Urinary bladder (tissue), 4 donors: ENCODE measurements at places on chromosomes 1 and 21. TPM values are rescaled to one million over a fixed set of nuclear protein-coding genes. Genes with fewer than 3 reads are reported as not detected.

DNA sequence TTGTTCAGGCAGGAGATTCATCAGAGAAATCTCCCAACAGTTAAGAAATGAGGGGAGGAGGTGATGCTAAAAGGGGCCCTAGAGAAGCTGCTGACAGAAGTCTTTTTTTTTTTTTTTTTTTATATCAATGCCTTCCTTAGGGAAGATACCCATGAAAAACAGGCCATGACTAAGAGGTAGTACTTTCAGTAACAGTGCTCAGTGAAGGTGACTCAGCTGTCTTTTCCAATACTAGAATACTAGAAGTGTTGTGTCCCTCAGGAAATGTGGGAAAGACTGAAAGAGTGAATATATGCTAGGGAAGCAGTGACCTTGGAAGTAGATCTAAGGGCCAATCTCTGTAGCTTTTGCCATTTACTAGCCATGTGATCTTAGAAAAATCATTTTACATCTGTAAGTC, 52.4 kb upstream of the SLFNL1 start:
- DNase-seq, result no peak

- DNase-seq, result no peak
These were observed 3.8 kb downstream of the ZNF672 start for GRCh38 chr1:248841702-248842395.

- DNase-seq, result no peak
These were observed 62.3 kb upstream of the EDN2 start for GRCh38 chr1:41546833-41547135.

- no peak for DNase-seq
These were observed 69.4 kb downstream of the ZSWIM5 start for GRCh38 chr1:45136984-45137383.

DNA sequence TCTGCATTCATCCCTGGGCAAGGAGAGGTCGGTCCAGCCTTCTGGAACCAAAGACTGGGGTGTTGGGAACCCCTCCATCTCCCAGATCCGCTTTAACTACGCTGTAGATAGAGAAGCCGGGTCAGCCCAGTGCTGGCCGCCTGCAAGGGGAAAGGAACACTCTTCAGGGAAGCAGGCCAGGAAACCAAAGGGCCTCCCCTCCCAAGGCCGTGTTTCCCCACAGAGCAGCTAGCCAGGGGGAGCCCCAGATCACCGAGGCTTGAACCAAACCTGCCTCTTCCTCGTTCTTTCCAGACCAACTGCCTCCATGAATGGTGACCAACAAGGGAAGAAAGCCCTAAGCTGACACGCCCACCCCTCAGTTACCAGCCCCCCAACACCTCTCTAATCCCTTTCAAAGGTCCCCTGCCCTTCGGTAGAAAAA, 1.2 kb upstream of the CHD5 start:
- no peak for DNase-seq

DNA sequence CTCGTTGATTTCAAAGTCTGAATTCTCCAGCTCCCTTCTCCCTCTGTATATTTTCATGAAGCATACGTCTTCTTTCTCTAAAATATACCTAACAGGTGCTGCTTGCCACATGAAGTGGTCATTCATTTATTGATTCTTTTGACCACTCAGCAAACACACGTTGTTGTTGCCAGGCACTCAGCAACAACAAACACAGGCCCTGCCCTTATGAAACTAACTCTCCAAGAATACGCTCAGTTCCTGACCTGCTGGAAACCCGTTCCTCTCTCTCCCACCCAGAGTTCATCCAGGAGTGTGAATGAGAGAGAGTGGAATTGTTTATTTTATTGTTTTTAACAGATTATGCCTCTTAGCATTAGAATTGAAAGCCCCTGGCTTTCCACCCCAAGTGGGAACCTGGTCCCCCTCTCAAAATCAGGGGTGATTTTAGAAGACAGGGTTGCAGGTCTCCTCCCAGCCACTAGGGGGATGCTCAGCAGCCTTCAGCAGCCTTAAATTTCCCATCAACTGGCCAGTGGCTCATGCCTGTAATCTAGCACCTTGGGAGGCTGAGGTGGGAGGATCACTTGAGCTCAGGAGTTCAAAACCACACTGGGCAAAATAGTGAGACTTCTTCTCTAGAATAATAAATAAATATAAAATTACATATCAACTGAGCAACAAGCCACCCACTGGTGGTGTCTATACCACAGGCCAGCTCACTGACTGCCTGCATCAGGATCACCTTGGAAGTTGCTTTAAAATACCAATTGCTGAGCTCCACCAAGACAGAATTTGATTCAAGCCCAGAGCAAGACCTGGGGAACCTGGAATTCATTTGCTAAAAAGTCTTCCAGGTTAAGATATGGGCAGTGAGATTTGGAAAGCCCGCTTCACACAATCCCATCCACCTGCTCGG, 181.0 kb upstream of the KLHDC7A start:
- no peak for DNase-seq

GRCh38 chr1:87121711-87122163, 206.9 kb upstream of the LMO4 start:
- no peak for DNase-seq

DNA sequence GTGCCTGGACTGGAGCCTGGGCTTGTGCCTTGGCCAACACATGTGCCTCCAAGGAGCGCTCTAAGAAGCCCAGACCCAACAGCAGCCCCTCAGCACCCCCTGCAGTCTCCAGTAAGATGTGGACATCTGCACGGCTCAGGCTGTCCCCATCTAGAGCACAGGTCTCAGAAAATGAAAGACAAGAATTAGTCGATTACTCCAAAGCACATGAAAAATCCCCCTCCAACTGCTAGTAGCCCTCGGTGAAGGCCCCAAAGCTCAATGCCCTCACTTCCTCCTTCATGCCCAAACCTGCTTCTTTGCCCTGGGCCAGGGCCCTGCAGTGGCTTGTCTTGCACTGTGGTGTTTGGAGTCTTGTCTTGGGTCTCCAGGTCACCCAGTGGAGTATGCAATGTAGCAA, 21.9 kb upstream of the ERO1B start:
- no peak for DNase-seq

The NBPF4 gene
- polyA plus RNA-seq, result not detected

The PGBD5 gene
- polyA plus RNA-seq, result 0.52 TPM

The RHD gene
- polyA plus RNA-seq, result not detected

The MPL gene
- 0.33 TPM for polyA plus RNA-seq
